ENCODE measurements at places on chromosomes 6 and 20.

DNA sequence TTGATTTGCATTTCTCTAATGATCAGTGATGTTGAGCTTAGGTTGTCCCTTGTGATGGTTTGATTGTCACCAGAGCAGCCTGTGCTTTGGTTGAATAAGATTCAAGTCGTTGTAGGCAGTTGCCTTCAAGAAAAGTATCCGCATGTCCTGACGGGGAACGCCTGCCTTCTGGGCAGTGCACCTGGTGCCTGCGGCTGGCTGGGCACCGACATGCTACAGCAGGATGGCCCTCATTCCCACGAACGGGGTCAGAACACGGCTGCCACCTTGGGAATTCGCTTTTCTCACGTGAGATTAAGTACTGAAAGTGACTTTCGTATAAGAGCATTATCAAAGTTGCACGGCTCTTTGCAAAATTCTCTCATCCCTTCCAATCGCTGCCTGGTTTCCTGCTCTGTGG is 78.4 kb downstream of the CDH4 start:
- no peak overlapping the region for H3K4me3 ChIP-seq
- H3K36me3 ChIP-seq: no peaks in the 10 kb centered on the region
- H3K27me3 ChIP-seq: no peaks in the 10 kb centered on the region
- H3K4me1 ChIP-seq: no peaks in the 10 kb centered on the region

DNA sequence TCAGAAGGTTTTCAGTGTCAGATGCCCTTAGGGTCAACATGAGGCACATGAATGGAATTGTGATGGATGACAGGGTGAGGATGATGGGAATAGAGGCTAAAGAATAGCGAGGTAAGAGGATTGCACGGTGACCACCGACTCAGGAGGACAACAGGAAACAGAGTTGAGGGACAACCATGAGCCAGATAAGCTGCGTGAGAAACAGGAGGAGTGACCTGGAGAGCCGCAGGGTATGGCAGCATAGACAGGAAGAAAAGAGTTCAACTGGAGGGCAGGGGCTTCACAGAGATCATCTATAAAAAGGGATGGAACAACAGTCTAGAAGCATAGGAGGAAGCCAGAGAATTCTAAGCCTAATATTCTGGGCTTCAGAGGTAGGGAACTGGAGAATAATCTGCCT is 84.7 kb upstream of the ENPP5 start:
- H3K36me3 ChIP-seq: no peaks in the 10 kb centered on the region
- H3K27me3 ChIP-seq: no peaks in the 10 kb centered on the region
- no peak for DNase-seq
- no peaks in the 10 kb centered on the region for H3K4me1 ChIP-seq
- H3K4me3 ChIP-seq: no peak overlapping the region
- no peak overlapping the region for H3K27ac ChIP-seq

GRCh38 chr20:25090492-25091429 is 8.8 kb upstream of the VSX1 start:
- peak overlapping the region; percentile 29 for H3K4me3 ChIP-seq
- H3K27me3 ChIP-seq: peaks cover 2% of the 10 kb centered on the region
- DNase-seq: peak; percentile 87
- H3K4me1 ChIP-seq: peaks cover 38% of the 10 kb centered on the region
- no peaks in the 10 kb centered on the region for H3K36me3 ChIP-seq
- H3K27ac ChIP-seq: no peak overlapping the region

GRCh38 chr6:15800841-15801617 is 138.2 kb upstream of the DTNBP1 start:
- H3K27me3 ChIP-seq: no peaks in the 10 kb centered on the region
- H3K36me3 ChIP-seq: no peaks in the 10 kb centered on the region

- DNase-seq: no peak
- H3K27me3 ChIP-seq: no peaks in the 10 kb centered on the region
- no peak overlapping the region for H3K4me3 ChIP-seq
- H3K4me1 ChIP-seq: peaks cover 14% of the 10 kb centered on the region
- no peak overlapping the region for H3K27ac ChIP-seq
These were observed 122.3 kb downstream of the WDR27 start for GRCh38 chr6:169579407-169580111.

DNA sequence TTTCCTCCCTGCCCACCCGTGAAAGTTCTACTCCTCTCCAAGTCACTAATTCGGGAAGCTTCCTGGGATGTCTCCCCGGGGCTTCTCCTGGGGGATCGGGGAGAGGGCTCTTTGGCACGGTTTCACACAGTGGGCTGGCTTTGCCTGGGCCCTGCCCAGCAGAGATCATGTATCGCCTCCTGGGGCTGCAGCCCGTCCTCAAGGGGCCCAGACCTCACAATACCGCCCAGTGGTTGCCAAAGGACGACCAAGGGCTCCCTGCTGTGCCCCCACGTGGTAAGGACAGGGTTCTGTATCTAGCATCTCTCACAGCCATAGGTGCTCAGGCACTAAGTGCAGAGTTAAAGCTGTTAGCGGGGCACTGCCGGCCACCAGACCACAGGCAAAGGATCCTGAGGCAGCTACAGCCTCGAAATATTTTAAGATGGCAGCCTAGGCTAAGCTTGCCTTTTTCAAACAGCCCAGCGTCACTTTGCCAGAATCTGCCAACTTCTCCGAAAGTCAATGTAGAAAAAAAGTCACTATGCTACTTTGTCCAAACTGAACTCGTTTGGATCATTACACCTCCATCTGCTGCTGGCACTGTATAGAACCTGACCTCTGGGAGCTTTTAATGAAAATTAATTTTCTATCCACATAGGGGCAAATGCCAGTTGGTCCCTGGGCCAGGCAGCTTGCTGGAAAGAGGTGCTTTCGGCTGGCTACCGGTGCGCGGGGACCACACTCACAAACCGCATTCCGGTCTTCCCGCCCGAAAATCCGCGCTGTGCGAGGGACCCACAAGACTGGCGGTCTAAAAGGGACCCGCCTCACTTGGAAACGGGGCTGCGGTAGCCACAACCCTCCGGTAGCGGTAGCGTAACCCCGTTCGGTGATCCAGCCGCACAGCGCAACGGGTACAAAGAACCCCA is 1.3 kb upstream of the NNAT start:
- H3K27ac ChIP-seq: no peak overlapping the region
- DNase-seq: no peak
- H3K36me3 ChIP-seq: no peaks in the 10 kb centered on the region
- H3K4me3 ChIP-seq: no peak overlapping the region
- H3K4me1 ChIP-seq: peaks cover 11% of the 10 kb centered on the region

- H3K4me3 ChIP-seq: no peak overlapping the region
- H3K36me3 ChIP-seq: peaks cover 14% of the 10 kb centered on the region
- no peaks in the 10 kb centered on the region for H3K27me3 ChIP-seq
- H3K27ac ChIP-seq: no peak overlapping the region
- DNase-seq: no peak
These were observed 45.9 kb downstream of the RARS2 start for GRCh38 chr6:87543696-87544473.

DNA sequence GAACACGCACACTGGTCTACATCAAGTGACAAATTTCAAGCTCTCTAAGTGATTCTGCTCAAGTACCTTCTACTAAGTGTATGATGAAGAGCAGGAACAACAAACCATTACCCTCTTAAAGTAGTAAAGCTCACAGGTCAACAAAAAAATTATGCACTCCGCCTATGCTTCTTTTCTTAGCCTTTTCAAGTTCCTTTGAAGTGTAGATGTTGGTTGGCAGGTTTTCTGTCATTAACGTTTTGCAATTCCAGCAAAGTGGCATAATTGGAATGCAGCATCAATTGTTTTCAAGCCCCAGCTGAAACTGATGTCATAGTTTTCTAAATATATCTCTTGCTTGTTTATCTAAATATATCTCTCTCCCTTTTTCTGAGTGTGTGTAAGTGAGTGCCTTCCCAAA is 396.9 kb upstream of the EYS start:
- no peaks in the 10 kb centered on the region for H3K27me3 ChIP-seq
- H3K27ac ChIP-seq: no peak overlapping the region
- no peaks in the 10 kb centered on the region for H3K36me3 ChIP-seq
- DNase-seq: no peak
- H3K4me1 ChIP-seq: no peaks in the 10 kb centered on the region

DNA sequence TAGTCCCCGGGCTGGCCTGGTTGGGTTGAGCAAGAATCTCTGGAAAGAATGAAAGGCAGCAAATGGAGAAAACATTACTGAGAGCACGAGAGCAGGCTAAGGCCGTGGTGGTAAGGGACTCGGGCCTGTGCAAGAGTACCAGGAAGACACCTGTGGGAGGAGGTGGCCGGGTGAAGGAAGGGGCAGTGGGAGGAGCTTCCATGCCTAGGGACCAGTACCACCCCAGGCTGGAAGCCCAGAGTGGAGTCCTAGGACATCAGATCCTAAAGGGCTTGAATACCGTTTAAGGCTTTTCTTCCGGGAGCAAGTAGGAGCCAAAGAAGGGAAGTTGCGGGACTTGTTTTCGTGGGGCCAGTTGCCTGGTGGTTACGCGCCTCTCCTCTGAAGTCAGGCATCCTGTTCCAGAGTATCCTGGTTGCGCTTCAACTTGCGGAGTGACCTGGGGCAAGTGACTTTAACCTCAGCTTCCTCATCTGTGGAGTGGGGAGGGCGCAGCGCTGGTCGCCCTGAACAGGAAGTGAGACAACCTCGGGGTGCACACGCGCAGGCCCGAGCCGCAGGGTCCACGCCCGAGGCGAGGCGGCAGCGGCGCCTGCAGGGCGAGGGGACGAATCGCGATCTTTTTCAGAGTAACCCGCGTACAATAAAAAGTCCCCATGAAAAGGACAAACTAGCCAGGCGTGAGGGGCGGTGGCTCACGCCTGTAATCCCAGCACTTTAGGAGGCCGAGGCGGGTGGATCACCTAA is 1.1 kb upstream of the TPD52L2 start:
- peaks cover 24% of the 10 kb centered on the region for H3K4me1 ChIP-seq
- H3K36me3 ChIP-seq: peaks cover 4% of the 10 kb centered on the region
- no peaks in the 10 kb centered on the region for H3K27me3 ChIP-seq
- DNase-seq: peak; percentile 87
- peak overlapping the region; percentile 80 for H3K27ac ChIP-seq

- H3K27me3 ChIP-seq: no peaks in the 10 kb centered on the region
- no peak for DNase-seq
- no peaks in the 10 kb centered on the region for H3K36me3 ChIP-seq
- H3K27ac ChIP-seq: no peak overlapping the region
These were observed 43.1 kb downstream of the RBM38 start for GRCh38 chr20:57434390-57434700.

DNA sequence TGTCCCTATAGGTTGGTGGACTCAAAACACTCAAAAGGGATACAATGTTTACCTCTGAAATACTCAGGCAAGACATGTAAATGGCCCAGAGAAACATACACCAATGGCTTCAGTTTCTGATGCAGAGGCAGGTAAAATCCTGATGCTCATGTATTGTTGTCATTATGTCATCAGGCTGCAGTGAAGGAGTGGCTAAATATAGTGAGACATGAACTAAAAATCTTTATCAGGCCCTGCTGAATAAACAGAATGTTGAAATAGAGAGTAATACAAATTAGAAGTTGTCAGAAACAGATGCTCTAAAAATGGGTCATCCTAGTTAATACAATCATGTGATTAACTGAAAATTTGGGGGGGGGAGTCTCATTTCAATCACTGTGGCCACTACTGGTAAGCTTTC is 20.4 kb downstream of the PTPRK start:
- no peak overlapping the region for H3K27ac ChIP-seq
- H3K4me1 ChIP-seq: no peaks in the 10 kb centered on the region
- H3K36me3 ChIP-seq: no peaks in the 10 kb centered on the region
- H3K4me3 ChIP-seq: no peak overlapping the region
- H3K27me3 ChIP-seq: no peaks in the 10 kb centered on the region

DNA sequence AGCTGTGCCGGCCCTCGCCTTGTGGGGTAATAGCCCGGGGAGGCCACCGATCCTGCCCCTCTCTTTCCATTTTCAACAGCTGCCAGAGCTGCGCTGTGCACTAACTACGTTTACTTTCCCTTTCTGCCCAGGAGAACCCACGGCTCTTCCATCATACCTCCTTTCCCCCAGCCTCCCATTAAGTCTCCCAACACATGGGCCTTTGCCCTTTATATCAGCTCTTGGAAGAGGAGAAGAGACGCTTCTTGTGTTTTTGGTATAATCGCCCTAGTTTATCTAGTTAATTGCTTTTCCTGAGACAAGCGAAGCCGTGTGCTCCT is 637 bp downstream of the UBR2 start:
- peak overlapping the region; percentile 98 for H3K4me3 ChIP-seq
- no peaks in the 10 kb centered on the region for H3K27me3 ChIP-seq
- H3K4me1 ChIP-seq: peaks cover 23% of the 10 kb centered on the region

GRCh38 chr20:63027922-63028389 is 21.2 kb upstream of the BHLHE23 start:
- H3K4me3 ChIP-seq: no peak overlapping the region
- H3K27me3 ChIP-seq: peaks cover 6% of the 10 kb centered on the region
- H3K27ac ChIP-seq: no peak overlapping the region
- peaks cover 3% of the 10 kb centered on the region for H3K4me1 ChIP-seq
- no peak for DNase-seq

- no peak overlapping the region for H3K27ac ChIP-seq
- H3K27me3 ChIP-seq: no peaks in the 10 kb centered on the region
- no peaks in the 10 kb centered on the region for H3K4me1 ChIP-seq
- DNase-seq: no peak
- no peaks in the 10 kb centered on the region for H3K36me3 ChIP-seq
These were observed 183.7 kb upstream of the JAG1 start for GRCh38 chr20:10857352-10858070.

GRCh38 chr6:37614059-37614458 is 83.6 kb downstream of the MDGA1 start:
- no peak for DNase-seq
- H3K4me3 ChIP-seq: no peak overlapping the region
